CD4-positive, alpha-beta T cell treated with Interleukin-2 at 100 ng/mL for 4 hours (primary cell): ENCODE measurements at places on chromosomes 13 and 19.

DNA sequence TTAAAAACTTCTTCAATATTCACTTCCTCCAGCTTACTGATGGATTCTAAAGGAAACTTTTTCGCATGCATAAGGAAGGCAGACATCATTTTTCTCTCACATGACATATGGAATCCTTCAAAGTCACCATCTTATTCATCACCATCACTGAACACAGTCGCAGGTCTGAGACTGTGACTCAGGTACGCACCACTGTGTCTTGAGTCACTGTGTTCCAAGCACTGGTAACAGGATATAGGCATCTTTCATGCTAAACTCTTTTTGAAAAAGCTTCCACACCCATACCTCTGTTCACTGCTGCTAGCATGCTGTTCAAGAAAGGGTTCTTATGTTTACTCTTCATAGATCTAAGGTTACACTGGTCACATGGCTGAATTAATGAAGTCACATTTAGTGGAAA is 67.0 kb upstream of the SIAH3 start:
- no peak for DNase-seq

DNA sequence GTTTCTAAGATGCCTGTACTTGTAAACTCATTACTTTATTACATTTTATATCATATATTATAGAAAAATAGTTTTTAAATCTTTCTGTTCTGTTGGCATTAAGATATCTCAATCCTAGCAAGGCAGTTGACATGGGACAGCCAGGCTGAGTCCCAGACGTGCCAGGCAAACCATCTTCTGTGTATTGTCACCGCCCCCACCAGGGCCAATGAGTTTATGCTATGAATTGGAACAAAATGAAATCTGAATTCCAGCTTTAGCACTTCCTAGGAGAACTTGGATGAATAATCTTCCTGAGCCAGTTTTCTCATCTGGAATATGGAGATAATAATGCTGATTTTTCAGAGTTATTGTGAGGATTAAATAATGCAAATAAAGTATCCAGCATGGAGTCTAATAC is 79.9 kb upstream of the GSX1 start:
- peak; percentile 16 for DNase-seq

DNA sequence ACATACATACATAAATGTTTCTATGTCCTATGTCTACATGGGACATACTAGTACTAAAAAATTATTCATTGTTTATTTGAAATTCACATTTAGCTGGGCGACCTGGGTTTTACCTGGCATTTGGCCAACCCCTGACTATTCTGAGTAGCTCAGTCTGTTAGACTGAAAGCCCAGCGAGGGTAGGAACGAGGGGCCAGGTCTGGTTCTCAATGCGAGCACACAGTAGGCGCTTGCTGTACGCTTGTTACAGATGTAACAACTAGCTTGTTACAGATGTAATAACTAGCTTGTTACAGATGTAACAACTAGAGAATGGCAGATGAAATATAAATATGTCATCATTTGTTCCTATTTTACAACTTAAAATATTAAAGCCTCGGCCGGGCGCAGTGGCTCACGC is 920 bp upstream of the ANO8 start:
- no peak for DNase-seq

DNA sequence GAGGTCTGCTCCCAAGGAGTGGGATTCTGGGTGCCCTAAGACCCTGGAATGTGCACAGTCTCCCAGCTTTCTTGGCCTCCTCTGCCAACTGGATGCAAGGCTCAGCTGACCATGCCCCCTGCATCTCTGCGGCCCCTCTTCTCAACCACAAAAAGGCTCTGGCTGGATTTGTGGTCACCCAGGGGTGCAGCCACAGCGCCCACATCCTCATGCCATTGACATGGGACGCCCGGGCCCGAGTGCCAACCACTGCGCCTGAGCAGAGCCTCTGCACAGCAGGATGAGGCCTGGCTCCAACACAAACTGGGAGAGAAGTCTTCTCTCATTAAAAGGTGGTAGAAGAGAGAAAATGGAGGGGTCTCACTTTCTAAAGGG is 103.5 kb downstream of the FOXO1 start:
- no peak for DNase-seq

DNA sequence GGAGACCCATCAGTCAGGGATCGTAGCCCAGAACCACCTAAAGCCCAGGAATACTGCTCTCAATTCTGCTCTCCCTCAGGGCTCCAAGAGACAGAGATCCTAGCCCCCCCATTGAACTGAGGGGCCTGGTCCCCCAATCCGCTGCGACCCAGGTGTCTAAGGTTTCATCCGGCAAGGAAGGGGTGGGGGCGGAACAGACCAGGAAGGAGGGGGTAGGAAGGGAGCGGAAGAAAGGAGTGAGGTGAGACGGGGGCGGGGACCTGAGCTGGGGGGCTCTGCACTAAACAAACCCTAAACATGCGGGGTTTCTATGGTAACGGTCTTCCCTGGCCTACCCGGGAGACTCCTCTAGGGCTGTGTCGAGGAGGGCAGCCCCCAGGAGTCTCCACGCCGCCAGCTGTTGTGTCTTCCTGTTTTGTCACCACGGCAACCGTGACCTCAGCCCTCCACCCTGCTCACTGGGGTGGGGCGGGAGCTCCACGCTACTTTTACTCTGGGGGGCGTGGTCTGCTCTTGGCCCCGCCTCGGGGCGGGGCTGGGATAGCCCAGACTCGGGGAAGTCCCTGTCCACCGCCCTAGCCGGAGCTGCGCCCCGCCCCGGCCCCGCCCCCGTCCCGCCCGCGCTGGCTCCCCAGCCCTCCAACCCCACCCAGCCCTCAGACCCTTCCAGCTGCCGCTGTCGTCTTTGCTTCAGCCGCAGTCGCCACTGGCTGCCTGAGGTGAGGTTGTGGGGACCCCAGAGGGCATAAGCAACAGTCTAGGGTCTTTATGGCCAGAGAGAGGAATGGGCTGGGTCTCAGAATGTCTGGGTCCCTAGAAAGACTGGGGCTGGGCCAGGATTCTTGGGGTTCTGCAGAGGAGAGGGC is at the start of gene MYADM:
Gene MYADM, plus strand, starts transcription at position 659 of the 866 bp plus-strand sequence. CDS start 5,647 bp downstream, outside the sequence.
- DNase-seq: peak; percentile 100

DNA sequence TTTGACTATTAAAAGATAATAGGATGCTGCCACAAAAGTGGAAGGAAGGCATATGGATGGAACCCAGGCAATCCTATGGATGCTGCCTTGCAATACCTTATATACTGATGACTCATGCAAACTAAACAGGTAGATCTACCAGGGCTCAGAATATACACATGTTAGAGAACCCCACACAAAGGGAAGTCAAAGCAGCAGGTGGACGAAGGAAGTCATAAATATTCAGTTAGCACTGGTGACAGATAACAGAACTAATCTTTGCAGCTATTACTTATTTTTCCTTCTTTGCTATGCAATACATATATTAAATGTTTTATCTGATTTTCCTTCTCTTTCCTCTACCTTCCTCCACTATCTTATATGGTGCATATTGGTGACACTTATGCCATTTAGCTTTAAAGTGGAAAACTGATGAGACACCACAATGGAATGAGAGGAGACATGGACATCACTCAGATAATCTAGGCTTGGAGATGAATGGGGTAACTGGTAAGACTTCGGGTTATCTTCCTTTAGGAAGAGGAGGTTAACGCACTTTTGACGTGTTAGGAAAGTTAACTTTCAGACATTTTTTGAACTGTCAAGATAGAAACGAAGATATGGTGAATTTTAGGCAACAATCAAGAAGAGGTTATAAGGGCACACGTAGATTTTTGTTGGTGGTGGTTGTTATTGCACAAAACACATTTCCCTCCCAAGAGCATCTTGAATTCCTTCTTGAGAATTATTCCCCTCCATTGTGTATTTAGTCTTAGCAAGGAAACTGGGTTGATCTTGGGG is 39.8 kb upstream of the MBNL2 start:
- DNase-seq: no peak

- DNase-seq: no peak
Observed at GRCh38 chr13:33016414-33017322, at the start of gene KL. Gene KL, plus strand, starts transcription at chr13:33016423. Its CDS starts 18 bp downstream, at chr13:33016441.
